ENCODE measurements at places on chromosomes 1 and 21.

- no peak for DNase-seq
Measured at GRCh38 chr1:20511518-20512428, 3.8 kb upstream of the MUL1 start.

GRCh38 chr1:66396212-66396890 lies 137.6 kb upstream of the SGIP1 start:
- no peak for DNase-seq

DNA sequence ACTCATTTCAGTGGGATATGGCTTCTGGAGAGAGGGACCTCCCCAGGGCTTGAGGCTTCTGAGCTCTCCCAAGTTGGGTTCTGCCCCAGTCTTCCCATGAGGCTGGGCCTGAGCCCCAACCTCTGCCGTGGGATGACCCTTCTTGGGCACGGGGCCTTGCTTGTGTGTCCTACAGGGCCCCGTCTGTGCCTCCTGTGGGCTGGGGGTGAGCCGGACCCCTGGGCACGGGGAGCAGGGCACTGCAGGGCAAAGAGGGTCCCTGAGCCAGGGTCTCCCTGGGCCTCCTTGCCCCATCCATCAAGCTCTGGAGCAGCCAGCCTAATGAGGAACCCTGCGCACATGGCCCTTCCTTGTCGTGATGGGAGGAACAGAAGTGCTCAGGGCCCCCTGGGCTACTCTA lies 5.2 kb upstream of the SMYD3 start:
- no peak for DNase-seq

GRCh38 chr1:177505905-177506590 lies 335.3 kb downstream of the BRINP2 start:
- DNase-seq, result no peak

DNA sequence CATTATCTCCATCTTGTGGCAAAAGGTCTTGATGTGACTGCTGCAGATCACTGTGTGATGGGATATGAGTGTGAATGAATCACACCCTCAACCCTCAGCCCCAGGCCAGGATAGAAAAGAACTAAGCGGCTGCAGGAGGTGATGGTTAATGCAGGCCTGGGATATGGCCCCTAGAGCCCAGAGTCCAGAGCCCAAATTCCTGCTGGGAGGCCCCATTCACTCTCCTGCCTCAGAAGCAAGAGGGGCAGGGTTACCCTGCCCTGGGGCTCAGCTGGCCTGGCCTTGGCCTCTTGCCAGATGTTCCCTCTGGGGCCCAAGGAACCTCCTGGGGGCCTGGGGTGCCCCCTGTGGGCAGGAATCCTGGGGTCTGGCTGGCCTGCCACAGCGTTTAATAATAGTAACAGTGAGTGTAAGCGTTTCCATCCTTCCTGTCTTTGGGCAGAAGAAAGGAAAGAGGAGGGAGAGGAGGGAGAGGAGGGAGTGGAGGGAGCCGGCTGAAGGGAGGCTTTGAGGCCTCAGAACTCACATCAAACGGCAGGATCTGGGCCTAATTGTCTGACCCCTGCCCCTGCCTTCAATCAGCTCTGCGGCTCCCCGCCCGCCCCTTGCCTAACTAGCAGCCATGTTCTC lies 26.2 kb downstream of the DMAP1 start:
- DNase-seq, result no peak

GRCh38 chr1:204713541-204713940 lies 28.0 kb upstream of the LRRN2 start:
- no peak for DNase-seq

- no peak for DNase-seq
Measured at GRCh38 chr1:209674957-209675564, at the start of gene G0S2. TSS of gene G0S2 (plus strand) at chr1:209675412. CDS start at chr1:209675685, 273 bp downstream.
